ENCODE measurements at places on chromosomes 2 and 18. TPM values are rescaled to one million over a fixed set of nuclear protein-coding genes. Genes with fewer than 3 reads are reported as not detected.

GRCh38 chr18:74497324-74497676 is 1.1 kb downstream of the CNDP2 start:
- no peak for DNase-seq
- H3K36me3 ChIP-seq = peaks cover 49% of the 10 kb centered on the region
- peak overlapping the region; percentile 98 for H3K4me3 ChIP-seq

DNA sequence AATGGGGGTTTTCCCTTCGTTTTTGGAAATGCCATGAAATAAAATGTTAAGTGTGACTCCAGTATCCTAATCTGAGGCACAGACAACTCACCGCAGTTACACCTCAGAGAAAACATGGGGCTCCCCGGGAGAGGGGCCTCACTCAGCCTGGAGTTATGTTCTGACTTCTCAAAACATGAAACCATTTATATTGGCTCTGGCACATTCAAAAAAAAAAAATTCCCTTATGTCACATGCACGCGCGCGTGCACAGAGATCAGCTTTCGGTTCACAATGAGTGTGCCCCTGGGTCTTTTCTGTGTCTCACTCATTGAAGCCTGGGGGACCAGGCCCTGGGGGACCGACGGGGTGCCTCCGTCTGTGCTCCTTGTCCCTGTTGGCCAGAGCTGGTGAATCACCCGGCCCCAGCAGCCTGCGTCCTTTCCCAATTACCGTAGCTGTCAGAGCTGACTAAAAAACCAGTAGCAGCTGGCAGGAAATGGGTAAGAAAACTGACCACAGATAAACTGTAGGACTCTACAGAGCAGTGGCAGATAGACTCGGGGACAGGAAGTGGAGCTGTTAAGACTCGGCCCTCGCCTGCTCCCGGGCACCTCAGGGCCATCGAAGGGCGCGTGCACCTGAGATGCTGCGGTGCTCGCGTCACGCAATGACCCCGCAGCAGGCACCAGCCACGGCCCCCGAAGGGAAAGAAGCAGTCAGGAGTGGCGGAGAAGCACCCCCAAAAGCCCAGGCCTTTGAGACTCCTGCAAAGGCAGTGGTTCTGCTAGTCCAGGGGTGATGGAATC is 138.3 kb upstream of the ID2 start:
- no peaks in the 10 kb centered on the region for H3K27me3 ChIP-seq
- no peak overlapping the region for H3K27ac ChIP-seq
- peak; percentile 38 for DNase-seq
- no peak overlapping the region for H3K4me3 ChIP-seq
- no peaks in the 10 kb centered on the region for H3K4me1 ChIP-seq

GRCh38 chr2:238728330-238729260 is 119.3 kb upstream of the TWIST2 start:
- H3K36me3 ChIP-seq = no peaks in the 10 kb centered on the region
- H3K27me3 ChIP-seq = no peaks in the 10 kb centered on the region
- peak; percentile 62 for DNase-seq
- H3K27ac ChIP-seq = peak overlapping the region; percentile 20
- no peaks in the 10 kb centered on the region for H3K4me1 ChIP-seq

DNA sequence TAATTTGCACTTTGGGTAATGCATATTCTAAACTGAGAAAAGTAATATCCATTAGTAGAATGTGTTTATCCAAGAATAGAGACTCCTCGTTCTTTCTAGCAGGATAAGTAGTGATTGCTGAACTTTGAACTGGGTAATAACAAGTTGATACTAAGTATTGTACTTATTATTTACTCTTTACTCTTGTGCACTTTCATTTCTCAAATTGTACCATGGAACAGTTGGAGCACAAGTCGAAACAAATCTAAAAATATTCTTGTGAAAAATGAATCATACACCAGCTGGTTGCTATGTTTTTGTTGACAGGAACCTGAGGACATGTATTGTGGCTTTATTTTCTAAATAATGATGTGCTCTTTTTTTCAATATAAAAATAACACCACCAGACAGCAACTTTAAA is 111.9 kb downstream of the RGPD3 start:
- no peaks in the 10 kb centered on the region for H3K36me3 ChIP-seq
- H3K4me1 ChIP-seq = peaks cover 7% of the 10 kb centered on the region
- no peak overlapping the region for H3K27ac ChIP-seq
- no peaks in the 10 kb centered on the region for H3K27me3 ChIP-seq
- no peak overlapping the region for H3K4me3 ChIP-seq
- DNase-seq = no peak

The CNGA3 gene
- 0.33 TPM for total RNA-seq

The ZSWIM2 gene
- total RNA-seq = not detected

The CXCR1 gene
- not detected for total RNA-seq

Data from endodermal cell (in vitro differentiated cells).